ENCODE measurements at places on chromosomes 13 and 19.
A peak's percentile ranks its signal among the peaks of the same experiment; 100 is the strongest.

DNA sequence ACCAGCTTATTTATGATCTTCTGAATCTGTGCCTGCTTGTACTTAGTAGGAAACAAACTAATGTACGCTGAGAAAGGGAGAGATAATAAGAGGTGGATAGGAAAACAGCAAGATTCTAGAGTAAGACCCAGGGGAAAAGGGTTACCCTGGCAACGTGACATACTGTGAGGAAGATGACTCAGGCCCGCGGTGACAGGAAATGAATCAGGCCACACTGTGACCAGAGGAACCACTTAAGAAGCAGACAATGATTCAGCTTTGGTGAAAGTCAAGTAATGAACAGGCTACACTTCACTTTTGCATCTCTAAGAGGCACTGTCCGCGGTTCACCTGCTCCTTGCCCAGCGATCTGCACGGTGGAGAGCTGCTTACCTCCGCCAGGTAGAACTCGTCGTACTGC, 158.2 kb downstream of the NALCN start:
- no peak for DNase-seq

GRCh38 chr13:47233734-47234133, 336.9 kb upstream of the HTR2A start:
- peak; percentile 30 for DNase-seq

DNA sequence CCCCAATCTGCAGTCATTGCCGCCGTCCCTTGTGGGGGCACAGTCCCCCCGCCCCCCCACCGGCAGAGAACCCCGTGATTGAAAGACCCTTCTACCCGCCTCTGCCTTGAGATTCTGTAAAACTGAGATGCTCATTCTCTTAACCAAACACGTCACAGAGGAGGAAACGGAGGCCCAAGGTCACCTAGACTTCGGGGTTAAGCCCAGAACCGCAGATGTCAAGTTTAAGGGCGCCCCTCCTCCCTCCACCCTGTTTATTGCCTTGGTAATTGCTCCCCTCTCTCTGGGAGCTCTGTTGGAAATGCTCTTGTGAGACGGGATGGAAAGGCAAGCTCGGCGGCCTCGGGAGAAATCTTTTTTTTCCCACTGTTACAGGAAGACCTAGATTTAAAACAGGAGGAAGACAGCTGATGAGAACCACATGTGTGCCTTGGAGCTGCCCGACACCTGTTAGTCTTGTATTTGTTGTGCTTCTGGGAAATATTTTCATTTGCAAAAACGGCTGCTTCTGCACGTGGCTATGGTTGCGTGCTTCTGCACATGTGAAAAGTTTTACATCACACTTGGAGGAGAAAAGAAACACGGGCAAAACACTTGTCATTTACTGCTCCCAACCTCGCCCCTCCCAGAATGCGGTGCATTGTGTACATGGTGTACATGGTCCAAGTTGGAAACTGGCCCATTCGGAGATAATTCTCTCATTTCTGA, 1.1 kb upstream of the MED26 start:
- peak; percentile 58 for DNase-seq

GRCh38 chr13:46751811-46752635, 44.9 kb downstream of the ESD start:
- DNase-seq: peak; percentile 4

DNA sequence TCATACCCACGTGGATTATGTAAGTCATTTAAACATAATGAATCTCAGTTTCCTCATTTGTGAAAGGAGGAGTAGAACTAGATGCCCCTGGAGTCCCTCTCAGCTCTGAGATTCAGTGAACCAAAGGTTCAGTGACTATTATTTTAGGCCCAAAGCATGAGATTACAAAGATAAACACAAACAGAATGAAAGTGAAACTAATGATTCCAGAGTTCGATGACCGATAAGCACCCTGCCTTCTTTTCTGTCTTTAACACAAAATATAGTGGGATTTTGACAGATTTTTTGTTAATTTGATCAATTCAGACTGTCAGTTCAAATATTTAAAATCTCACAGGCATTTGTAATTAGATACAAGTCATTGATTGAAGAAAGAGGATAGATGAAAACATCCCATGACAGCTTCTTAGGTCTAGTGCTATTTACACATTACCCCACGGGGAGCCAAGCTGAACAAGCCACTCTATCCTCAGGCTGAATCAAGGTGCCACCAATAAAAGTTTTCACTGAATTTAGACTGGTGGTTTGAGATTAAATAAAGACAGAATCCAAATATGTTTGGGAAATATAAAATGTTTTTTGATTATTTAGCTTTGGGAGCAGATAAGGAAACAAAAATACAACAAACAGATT, 64.6 kb upstream of the RAP2A start:
- DNase-seq: no peak

DNA sequence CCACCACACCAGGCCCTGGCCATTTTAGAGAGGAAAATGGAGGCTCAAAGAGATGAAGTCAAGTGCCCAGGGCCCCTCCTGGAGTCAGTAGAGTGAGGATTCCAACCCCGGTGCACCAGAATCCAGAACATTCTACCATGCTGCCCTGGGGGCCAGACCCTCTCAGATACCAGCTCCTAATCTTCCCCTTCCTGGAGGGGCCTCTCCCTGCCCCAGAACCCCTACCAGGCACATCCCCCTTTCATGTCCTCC, 11.1 kb downstream of the CAPN12 start:
- no peak for DNase-seq

DNA sequence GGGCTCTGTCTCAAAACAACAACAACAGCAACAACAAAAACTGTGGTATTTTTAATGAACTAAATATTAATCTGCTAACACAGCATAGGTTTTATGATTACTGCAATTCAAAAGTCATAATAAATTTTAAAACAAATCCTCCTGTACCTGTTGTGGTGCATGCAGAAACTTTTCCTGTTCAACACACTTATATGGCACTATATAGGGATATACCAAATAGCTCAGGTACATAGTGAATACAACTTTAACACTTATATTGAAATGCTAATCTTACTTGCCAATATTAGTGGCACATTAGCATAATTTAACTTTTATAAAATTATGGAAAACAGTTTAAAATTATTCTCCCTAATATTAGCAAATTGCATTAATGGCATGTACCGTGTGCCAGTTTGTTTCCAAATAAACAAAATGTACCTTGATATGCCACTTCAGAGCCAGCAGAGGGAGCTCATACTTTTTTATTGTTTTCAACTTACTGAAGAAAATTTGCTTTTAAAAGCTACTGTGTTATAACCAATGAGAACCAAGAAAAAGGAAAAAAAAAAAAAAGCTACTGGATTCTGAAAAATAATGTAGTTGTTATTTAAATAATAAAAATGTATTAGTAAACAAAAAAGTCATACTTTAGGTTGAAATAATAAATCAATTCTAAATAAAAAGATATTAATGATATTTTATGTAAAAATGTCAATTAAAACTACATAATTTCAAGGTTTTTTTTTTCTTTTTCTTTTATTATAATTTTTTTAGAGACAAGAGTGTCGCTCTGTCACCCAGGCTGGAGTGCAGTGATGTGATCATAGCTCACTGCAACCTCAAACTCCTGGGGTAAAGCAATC, 18.0 kb upstream of the RBM26 start:
- peak; percentile 62 for DNase-seq

DNA sequence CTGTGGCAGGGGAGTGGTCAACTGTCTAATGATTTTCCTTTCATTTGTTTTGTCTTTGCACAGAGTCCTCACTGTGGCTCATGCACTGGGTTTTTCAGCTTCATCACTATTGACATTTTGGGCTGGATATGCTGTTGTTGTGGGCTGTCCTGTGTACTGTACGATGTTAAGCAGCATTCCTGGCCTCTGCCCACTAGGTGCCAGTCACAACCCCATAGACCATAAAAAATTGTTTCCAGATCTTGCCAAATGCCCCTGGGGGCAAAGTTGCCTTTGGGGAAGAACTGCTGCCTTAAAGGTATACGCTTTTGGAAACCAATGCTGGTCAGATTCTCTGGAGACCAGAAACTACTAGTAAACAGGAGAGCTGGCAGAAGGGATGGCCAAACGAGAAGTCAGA, 310.4 kb downstream of the SPRY2 start:
- no peak for DNase-seq

- DNase-seq: no peak
Measured at GRCh38 chr19:23778566-23778965, 19.9 kb upstream of the ZNF681 start.

DNA sequence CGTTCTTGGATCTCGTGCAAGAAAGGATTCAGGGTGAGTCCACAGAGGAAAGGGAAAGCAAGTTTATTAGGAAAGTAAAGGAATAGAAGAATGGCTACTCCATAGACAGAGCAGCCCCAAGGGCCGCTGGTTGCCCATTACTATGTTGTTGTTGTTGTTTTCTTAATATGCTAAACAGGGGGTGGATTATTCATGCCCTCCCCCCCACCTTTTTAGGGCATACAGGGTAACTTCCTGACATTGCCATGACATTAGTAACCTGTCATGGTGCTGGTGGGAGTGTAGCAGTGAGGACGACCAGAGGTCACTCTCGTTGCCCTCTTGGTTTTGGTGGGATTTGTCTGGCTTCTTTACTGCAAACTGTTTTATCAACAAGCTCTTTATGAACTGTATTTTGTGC, 29.1 kb upstream of the PCDH9 start:
- DNase-seq: no peak

DNA sequence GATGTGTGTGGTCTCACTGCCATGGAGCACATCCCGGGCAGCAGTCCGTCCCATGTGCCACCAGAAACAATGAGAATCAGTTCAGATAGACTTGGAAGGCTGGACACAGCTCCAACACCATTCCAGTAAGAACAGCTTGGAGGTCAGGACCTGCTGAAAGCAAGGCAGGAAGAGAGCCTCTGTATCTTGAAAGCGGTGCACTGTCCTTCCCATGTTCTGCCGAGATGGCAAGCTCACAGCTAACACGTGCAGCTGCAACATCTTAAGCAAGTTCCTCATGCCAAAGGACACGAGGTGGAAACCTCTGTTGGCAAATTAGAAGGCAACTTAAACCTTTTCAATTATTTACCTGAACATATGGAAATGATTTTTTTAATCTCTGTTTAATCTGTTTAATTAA, 175.4 kb downstream of the DLEU7 start:
- no peak for DNase-seq

- peak; percentile 57 for DNase-seq
Measured at GRCh38 chr19:2476451-2477140, 669 bp downstream of the GADD45B start.

Data from umbilical cord (tissue), 2 donors.